ENCODE measurements at places on chromosomes 3 and 15.

GRCh38 chr3:31980530-31981205, 394 bp downstream of the OSBPL10 start:
- DNase-seq, result peak; percentile 69

DNA sequence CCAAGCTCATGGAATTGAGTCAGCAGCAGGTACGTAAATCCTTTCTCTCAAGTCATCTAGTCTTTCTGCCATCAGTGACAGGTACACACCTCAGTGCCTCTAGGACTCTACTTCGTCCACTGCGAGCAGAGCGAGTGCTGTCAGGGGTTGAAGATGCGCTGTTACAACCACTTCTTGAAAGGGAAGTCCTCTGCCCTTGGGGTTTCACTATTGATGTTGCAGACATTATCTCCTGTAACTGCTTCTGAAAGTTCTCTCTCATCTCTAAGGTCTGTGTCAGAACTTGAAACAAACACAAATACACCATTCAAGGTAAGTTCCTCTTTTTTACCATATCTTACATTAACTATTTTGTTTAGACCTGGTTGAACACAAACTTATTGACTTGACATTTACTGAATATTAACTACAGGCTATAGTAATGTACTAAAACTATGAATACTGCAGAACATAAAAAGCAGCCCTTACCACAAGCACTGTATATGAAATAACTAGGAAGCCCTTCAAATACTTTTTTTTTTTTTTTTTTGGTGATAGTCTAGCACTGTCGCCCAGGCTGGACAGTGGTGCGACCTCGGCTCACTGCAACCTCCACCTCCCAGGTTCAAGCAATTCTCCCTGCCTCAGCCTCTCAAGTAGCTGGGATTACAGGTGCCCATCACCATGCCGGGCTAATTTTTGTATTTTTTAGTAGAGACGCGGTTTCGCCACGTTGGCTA, 41.5 kb downstream of the TOPBP1 start:
- DNase-seq, result no peak

DNA sequence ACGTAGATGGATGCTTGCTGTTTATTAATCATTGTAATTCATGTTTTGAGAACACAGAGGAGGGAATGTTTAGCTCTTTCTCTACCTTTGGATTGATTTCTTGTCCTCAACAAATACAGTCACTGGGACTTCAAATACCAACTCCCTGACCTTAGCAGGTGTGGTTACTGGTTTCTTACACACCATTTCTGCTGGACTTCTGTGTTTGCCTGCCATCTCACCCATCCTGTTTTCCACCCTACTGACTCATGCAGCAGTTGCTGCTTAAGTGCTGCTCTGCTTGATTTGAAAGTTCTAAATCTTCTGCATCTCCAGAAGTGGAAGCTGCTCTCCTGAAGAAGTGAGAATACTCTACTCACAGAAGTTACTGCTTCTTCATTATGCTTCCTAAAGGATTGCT, 170.3 kb downstream of the ZPLD1 start:
- DNase-seq, result no peak

DNA sequence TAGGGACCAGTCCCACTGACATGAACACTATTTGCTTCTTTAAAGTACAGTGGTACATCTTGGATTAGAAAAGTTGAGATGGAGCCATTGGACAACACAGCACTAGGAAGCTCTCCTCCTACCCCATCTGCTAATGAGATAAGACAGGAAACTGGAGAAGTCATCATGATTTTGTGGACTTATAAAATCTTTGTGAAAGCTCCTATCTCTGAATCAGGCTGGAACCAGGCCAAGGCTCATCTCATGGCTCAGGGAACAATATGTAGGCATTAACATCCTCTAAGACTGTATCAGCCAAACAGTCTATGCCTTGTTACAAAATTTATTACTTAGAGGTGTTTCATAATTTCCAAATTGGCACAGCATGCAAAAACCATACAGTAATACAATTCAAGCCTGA, 84.1 kb downstream of the BOC start:
- no peak for DNase-seq

DNA sequence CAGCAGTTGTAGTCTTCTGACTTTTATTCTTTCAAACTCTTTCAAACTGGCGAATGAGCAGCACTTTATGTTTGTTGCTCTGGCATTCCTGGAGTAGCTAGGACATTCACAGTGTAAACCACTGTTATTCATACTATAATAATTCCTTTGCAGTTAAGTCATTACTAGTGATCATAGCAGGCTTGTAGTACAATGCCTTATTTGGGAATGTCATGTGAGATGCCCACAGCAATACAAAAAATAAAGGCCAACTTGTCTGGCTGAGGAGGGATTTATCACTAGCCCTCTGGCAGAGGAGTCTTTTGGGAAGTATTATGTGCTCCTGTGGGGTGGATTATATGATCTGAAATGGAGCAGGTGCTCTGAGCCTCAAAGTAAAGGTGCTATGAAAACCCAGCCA, 197.2 kb downstream of the VGLL3 start:
- no peak for DNase-seq

GRCh38 chr3:152622811-152623167, 212.1 kb upstream of the P2RY1 start:
- DNase-seq, result no peak

- no peak for DNase-seq
Measured at GRCh38 chr3:125679258-125679657, 84.0 kb upstream of the OSBPL11 start.

- no peak for DNase-seq
Measured at GRCh38 chr15:94509259-94509658, 277.9 kb downstream of the MCTP2 start.

- no peak for DNase-seq
Measured at GRCh38 chr3:10845839-10846656, 30.0 kb downstream of the SLC6A11 start.

GRCh38 chr3:187626581-187626980, 43.6 kb downstream of the SST start:
- no peak for DNase-seq

DNA sequence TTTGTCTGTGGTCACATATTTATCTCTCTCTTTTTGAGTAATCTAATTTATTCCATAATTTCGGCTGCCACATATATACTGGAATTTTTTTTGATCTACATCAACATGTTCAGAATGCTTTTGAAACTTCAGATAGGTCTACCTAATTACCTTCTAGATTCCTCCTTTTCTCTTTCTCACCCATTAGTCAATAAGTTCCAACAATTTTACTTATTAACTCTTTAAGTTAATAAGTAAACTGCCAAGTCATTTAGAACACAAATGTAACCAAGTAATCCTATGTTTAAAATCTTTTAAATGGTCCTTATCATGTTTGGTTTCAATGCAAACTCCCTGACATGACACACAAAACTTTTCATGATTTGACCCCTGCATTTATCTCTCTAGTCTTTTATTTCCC, 410.5 kb downstream of the UNC13C start:
- DNase-seq, result no peak

- DNase-seq, result peak; percentile 47
Measured at GRCh38 chr15:65856821-65857455, 12.4 kb upstream of the RAB11A start.

DNA sequence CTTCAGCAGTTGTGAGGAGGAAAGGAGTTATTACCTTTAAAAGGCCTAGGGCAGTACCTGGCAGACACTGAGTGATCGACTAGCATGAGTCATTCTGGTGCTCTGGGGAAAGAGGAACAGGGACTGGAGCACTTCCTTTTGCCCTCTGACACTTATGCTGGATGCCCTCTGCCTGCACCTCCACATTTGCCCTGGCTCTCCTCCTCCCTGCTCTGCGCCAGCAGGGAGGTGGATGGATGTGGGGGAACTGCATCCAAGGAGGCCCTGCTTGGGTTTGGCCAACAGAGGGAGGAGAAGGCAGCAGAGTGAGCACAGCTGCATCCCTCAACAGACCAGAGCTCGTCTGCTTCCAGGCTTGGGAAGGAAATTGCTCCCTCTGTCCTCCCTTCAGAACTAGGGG, 75.0 kb downstream of the SEMA5B start:
- DNase-seq, result no peak

- no peak for DNase-seq
Measured at GRCh38 chr3:36393563-36393962, 13.3 kb downstream of the STAC start.

- DNase-seq, result peak; percentile 40
Measured at GRCh38 chr3:42190701-42191442, 75.1 kb downstream of the CCK start.

GRCh38 chr15:67100801-67101581, 35.6 kb downstream of the SMAD3 start:
- no peak for DNase-seq

- no peak for DNase-seq
Measured at GRCh38 chr3:134370611-134371531, 3.4 kb downstream of the AMOTL2 start.

- DNase-seq, result peak; percentile 86
Measured at GRCh38 chr3:198080521-198081384, 120.7 kb downstream of the LMLN start.

DNA sequence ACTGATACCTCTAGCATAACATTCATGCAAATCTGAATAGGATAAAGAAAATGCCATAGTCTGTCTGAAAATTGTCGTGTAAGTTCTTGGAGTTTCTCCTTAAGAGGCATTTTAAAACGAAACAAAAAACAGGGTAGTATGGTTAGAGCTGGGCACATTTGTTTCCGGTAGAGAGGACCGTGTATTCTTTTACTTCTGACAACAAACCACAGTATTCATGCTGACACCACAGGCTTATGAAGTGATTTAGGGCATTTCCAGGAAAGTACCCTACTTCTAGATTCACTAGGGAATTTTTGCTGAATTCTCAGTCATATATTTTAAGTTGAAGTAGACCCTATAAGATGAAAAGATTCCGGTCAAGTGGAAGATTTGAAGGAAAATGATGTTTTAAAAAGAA, 541.3 kb downstream of the UNC13C start:
- DNase-seq, result no peak

- no peak for DNase-seq
Measured at GRCh38 chr15:62828364-62828763, 214.2 kb upstream of the TPM1 start.

- no peak for DNase-seq
Measured at GRCh38 chr3:140717921-140718320, 40.1 kb downstream of the TRIM42 start.

GRCh38 chr3:24936574-24936973, 441.9 kb upstream of the THRB start:
- DNase-seq, result no peak

GRCh38 chr3:72655131-72655551, 193.1 kb downstream of the SHQ1 start:
- no peak for DNase-seq

DNA sequence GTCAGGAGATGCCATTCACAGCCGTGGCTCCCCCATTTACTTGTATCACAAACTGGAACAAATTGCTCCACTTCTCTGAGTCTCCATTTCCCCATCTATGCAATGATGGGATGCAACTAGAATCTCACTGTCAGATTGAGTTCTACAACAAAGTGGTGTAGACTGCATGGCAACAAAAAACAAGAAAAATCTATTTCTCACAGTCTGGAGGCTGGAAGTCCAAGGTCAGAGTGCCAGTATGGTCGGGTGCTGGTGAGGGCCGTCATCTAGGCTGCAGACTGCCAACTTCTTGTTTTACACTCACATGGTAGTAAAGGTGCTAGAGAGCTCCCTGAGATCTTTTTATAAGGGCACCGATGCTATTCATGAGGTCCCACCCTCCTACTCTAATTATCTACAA, 158.4 kb upstream of the BCL6 start:
- no peak for DNase-seq

DNA sequence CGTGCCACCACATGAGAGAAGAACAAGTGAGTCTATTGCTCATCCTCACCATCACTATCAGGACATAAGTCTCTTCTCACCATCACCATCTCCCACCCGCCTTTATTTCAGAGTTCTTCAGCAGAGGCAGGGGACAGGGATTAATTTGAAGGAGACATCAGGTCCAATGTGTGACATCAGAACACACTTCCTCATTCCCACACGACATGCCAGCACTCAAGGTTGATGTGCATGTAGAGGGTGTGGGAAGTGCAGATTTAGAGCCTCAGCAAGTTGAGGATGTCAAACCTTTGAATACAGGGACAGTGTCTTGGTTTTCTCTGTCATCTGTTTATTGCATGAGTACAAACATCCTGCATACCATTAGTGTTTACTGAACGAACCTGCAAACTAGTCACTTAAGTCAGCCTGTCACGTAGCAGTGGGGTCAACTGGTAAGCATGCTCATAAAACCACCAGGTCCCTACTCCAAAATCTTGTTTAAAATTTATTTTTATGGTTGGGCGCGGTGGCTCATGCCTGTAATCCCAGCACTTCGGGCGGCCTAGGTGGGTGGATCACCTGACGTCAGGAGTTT, 104.4 kb downstream of the MYLK start:
- no peak for DNase-seq

DNA sequence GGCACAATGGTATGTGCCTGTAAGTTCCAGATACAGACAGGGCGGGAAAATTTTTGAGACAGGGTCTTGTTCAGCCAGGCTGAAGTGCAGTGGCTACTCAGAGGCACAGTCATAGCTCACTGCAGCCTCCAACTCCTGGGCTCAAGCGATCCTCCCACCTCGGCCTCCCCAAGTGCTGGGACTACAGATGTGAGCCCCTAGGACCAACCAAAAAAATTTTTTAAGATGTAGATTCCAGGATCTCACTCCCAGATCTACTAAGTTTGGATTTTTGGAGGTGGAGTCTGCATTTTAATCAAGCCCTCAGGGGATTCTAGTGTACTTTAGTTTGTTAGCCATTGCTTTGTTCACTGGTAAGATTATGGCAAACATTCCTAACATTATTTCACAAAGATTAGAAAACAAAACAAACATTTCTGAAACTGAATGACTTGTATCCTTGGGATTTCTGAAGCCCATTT, 2.7 kb downstream of the LIPH start:
- DNase-seq, result no peak

- no peak for DNase-seq
Measured at GRCh38 chr3:68447885-68448284, 484.5 kb downstream of the TAFA4 start.

DNA sequence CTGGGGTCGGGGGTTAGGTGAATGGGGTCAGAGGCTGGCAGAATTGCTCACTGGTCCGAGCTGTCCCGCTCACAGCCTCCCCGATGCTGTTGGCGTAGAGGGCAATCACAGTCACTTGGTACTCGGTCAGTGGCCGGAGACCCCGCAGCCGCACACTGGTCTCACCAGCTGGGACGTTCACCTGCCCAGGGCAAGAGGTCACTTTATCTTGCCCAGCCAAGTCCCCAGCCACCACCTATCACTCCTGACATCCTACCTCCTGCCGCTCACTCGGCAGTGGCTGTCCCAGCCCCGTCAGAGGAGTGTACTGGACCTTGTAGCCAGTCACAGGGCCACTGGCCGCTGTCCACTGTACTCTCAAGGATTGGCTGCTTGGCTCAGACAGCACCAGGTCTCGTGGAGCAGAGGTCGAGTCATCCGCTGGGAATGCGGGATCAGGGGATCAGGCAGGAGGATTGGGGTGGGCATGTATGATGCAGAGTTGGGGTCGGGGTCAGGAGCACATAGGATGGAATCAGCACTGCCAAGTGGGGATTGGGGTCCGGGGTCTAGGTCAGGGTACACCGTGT, 2.5 kb downstream of the COL7A1 start:
- no peak for DNase-seq

DNA sequence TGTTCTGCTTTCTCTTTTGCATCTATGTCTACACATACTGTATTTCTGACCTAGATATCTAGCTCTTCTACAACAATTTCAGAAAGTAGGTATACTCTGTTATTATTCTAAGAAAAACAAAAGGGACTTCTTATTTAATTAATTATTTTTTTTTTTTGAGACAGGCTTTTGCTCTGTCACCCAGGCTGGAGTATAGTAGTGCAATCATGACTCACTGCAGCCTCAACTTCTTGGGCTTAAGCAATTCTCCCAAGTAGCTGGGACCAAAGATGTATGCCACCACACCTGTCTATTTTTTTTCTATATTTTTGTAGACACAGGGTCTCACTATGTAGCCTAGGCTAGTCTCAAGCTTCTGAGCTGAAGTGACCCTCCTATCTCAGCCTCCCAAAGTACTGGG, 130.6 kb downstream of the MBNL1 start:
- DNase-seq, result no peak
